Eye (tissue), 1 donor: ENCODE measurements at places on chromosomes 2 and 18.
A peak's percentile ranks its signal among the peaks of the same experiment; 100 is the strongest.

DNA sequence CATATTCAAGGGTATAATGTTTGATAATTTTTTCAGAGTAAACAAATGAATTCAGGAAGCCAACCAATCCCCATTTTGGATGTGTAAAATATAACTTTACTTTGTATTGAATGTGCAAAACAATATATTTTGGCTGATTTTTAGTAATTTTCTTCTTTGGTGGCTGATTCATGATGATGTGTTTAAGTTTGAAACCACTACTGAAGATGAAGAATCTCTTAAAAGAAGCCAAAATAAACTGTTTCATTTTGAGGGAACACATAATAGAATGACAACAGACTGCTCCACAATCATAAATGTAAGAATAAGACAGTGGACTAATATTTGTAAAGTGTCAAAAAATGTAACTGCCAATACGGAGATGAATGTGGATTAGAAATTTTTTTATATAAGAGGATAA, 52.5 kb upstream of the TRIM43 start:
- no peak for DNase-seq

GRCh38 chr2:17051538-17051937, 385.9 kb upstream of the CYRIA start:
- peak; percentile 15 for DNase-seq

GRCh38 chr2:216071111-216071851, 10.3 kb downstream of the PECR start:
- DNase-seq: no peak

GRCh38 chr2:222024932-222025880, 273.6 kb downstream of the PAX3 start:
- DNase-seq: peak; percentile 77

- DNase-seq: peak; percentile 12
Measured at GRCh38 chr18:22457524-22457923, 39.8 kb upstream of the CTAGE1 start.

- DNase-seq: no peak
Measured at GRCh38 chr2:30193104-30193681, 38.1 kb upstream of the LBH start.

DNA sequence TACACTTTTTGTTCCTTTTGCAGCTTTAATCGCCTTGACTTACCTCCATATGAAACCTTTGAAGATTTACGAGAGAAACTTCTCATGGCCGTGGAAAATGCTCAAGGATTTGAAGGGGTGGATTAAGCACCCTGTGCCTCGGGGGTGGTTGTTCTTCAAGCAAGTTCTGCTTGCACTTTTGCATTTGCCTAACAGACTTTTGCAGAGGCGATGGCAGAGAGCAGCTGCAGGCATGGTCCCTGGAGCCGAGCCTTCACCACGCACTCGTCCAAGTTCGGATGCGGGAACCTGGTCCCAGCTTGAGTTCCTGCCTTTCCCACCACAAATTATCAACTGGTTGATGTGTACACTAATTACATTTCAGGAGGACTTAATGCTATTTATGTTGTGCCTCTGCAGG, 232.7 kb downstream of the ALPK2 start:
- no peak for DNase-seq

DNA sequence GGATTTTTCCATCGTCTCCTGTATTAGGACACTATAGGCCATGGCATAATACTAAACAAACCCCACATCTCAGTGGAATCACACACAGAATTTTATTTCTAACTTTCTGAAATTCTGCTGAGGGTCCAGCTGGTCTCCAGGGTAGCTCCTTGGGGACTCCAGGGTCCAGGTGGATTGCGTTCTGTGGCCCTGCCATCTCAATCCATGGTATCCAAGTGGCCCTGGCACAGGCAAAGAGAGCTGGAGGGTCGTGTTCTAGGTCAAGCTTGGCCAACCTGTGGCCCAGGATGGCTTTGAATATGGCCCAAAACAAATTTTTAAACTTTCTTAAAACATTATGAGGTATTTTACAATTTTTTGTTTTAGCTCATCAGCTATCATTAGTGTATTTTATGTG, 134.6 kb downstream of the CTIF start:
- no peak for DNase-seq

DNA sequence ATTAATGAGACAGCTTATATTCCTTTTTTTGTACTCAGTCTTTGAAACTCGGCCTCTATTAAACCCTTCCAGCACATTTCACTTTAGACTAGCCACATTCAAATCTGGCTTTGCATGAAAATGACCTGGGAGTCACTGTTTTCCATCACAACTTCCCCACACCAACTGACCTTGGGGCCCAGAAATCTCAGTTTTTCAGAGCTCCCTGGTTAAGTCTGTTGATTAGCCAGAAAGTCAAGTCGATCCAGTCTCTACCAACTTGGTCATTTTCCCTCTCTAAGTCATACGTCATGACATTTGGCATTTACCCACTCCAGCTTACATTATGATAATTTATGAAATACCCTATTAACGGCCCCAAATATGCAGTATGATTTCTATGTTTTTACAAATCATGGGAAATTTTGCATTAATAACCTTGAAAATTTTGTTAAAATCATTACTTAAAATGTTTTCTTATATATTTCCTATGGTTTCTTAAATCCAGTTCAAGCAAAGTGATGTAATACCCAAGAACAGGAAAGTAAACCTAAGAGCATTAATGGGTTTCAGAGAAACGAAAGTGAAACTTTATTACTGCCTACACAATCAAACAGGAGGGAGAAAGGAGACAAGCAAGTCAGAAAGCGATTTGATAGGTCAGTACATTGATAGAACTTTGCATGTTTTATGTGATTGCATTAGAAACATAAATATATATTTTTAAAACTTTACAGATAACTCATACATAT, 77.1 kb downstream of the SPATS2L start:
- DNase-seq: no peak
